Stimulated activated naive CD8-positive, alpha-beta T cell treated with anti-CD3 and anti-CD28 coated beads, Interleukin-15, Interleukin-2, amounts not matched to agents 100 U/mL and 50 U/mL, for 24 hours (primary cell): ENCODE measurements at places on chromosomes 13 and 19.

GRCh38 chr19:38245826-38246498, 10.2 kb downstream of the PPP1R14A start:
- DNase-seq = no peak

- no peak for DNase-seq
Measured at GRCh38 chr13:77737583-77738200, 40.2 kb downstream of the SLAIN1 start.

DNA sequence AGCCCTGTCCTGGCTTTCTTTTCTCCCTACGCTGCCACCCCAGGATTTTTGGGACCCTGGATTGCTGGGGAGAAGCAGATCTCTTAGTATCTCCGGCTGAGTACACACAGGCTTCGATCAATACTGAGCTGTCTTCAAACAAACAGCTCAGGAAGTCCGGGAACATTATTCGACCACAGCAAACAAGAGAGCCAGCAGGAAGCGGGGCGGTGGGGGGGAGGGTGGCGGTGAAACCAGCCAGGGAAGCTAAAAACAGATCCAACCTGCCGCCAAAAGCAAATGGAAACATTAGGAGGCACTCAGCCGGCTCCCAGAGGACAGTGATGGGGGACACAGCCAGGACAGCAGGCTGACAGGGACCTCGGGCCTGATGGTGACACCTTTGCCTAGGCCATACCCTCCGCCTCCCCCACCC, 12.2 kb upstream of the BCAM start:
- no peak for DNase-seq

DNA sequence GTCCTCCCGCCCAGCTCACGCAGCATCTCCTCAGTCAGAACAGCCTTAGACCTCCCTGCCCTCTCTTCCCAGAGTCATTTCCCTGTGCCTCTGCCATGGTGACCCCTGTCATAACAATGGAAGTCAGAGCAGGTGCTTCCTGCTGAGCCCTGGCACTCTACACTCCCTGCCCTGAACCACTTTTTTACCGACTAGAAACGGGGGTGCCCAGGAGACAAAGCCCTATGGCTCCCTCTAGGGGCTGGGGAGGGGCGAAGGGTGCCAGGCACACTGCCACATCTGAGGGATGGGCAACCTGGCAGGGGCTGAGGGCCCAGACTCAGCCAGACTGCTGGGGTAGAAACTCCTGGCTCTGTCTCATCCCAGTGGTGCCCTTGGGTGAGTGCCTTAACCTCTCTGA, 16.4 kb downstream of the ZNF574 start:
- peak; percentile 51 for DNase-seq

DNA sequence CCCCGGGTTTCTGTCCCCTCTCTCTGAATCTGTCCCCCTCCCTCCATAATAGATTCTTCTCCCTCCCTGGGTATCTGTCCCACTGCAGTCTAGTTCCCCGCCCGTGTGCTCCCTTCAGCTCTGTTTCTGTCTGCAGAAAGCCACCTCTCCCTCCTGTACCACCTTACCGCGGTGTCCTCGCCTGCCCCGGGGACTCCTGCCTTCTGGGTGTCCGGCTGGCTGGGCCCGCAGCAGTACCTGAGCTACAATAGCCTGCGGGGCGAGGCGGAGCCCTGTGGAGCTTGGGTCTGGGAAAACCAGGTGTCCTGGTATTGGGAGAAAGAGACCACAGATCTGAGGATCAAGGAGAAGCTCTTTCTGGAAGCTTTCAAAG, 1.3 kb downstream of the FCGRT start:
- DNase-seq = no peak

DNA sequence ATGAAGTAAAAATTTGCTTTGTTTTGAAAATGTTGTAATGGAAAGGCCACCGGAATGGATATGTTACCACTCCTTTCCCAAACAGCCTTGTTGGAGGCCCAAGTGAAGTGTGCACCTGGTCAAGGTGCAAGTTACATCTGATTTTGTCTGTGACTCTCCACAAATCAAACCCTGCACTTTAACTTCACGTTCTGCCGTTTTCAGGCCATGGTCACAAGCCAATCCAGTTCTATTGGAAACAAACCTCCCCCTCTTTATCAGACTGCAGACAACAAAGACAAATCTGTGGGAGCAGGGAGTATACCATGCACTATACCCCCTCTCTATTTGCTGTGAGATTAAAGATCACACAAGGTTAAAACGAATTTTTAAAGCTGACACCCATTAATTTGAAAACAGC, 155.6 kb upstream of the RFC3 start:
- DNase-seq = no peak

DNA sequence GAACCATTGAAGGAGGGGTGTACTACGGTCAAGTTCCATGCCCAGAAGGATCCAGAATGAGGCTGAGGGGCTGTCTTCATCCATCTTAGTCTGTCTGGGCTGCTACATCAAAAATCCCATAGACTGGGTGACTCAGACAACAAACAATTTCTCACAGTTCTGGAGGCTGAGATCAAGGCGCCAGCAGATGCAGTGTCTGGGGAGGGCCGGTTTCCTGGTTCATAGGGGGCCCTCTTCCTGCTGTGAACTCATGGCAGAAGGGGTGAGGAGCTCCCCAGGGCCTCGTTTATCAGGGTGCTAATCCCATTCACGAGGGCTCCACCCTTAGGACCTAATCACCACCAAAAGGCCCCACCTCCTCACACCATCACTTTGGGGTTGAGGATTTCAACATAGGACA, 14.7 kb upstream of the KCTD15 start:
- no peak for DNase-seq

- no peak for DNase-seq
Measured at GRCh38 chr19:8811315-8812172, 20.6 kb downstream of the ZNF558 start.

GRCh38 chr13:105497597-105497996, 1037.9 kb downstream of the EFNB2 start:
- no peak for DNase-seq

DNA sequence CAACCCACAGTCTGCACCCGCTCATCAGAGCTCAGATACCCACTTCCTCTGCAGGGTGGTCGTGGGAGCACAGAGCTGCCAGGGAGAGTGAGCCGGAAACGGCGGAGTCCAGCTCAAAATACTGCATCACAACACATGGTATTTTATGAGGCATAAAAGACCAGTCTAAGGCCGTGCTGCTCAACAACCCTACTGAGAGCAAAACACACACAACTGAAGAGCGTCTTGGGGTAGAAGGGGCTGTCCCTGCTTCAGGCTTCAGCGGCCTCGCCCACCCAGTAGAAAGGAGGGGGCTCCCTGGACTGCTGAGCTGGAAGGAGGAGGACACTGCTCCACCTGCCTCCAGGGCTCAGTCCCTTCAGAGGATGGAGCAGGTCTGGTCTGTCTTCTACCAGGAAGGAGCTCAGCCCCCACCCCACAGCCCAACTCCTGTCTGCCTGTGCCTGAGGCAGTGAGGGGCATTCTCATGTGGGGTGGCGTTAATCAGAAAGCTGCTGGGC, 36.9 kb downstream of the NAXD start:
- no peak for DNase-seq
